ENCODE measurements at places on chromosomes 5 and 9.

DNA sequence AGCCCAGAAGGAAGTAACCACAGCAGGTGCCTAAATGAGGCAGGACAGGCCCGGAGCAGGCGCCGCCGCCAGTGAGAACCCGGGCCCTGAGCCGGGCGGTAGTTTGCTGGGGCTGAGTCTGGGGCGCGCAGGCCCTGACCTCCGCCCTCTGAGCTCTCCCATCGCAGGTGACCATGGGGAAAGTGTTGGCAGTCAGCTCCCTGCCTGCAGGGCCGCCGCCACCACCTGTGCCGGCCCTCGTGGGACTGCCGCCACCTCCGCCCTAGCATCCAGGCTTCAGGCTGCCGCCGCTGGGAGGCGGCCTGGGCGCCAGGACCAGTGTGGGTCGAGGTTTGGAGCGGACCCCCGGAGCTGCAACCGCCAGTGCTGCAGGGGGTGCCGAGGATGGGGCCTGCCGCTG is 61.1 kb downstream of the TARS1 start:
- no peak for DNase-seq

DNA sequence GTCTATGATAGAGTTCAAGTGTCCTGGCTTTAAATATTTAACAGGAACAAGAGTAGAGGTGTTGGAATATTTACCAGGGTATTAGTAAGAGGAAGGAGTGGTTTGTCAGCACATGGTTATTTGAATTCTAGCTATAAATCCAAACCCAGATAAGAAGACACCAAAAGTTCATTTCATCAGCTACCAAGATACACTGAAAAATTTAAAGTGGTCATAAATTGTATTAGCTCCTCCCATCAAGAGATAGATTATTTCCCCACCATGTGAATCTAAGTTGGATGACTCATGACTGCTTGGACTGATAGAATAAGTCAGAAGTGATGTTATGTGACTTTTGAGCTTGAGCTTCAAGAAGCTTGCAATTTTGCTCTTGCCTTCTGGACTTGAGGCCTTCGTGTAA is 72.1 kb upstream of the GRAMD2B start:
- no peak for DNase-seq

GRCh38 chr9:116939161-116939560 is 252.1 kb downstream of the TRIM32 start:
- DNase-seq: no peak

DNA sequence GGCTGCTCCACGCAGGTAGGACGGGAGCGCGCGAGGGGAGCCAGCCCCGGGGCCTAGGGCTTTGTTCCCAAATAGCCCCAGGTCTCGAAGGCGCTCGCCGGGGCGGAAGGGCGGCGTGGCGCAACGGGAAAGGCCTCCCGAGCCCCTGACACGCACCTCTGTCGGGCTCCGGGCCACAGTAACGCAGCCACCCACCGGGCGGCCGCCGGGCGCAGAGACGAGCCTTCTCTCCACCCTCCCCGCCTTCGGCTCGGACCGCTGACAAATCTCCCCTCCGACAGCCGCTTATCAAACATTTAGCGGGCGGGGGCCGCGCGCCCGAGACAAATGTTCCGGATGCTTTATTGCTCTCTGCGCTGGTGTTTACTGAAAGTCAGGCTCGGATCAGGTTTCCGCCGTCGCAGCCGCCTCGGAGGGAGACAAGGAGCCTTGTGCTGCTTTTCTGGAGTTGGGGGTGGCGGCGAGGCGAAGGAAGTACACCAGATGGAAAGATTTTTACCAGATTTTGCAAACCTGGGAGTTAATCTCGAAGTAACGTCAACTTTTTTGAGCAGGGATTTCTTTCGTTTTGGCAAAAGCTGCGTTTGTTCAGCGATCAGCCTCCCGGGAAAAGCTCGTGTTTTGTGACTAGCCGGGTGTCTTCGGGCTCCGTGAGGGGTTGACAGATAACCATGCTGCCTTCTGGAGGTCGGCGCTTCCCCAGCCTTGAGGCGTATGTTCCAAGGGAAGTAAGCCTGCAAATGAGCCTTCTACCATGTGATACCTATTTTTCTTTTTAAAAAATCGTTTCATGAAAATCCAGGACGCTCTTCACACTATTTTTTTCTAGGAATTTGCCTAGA is 950 bp downstream of the RGMB start:
- peak; percentile 16 for DNase-seq
